ENCODE measurements at places on chromosomes 4 and X.
A peak's percentile ranks its signal among the peaks of the same experiment; 100 is the strongest.

- DNase-seq, result peak; percentile 71
Observed at GRCh38 chr4:52824603-52825459, 37.3 kb upstream of the RASL11B start.

DNA sequence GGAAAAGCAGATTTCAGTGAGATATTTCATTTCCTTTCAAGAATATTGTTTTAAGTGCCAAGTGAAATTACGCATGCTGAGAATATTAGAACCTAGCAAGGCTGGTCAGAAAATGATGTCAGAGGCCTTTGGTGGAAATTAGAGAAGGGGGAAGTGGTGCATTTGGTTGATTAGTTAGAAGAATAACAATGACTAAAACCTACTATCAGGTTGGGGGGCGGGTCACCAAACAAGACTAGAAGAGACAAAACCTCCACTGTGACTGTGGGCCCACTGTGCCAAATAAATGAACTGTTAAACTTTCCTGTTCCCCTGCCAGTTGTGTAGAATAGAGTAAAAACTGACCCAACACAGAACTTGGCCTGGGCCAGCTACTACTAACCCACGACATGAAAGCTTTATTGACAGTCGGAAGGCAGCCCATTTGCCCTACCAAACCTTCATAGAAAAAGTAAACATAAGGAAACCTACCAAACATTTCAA lies 2.9 kb downstream of the RAPGEF2 start:
- DNase-seq, result no peak

DNA sequence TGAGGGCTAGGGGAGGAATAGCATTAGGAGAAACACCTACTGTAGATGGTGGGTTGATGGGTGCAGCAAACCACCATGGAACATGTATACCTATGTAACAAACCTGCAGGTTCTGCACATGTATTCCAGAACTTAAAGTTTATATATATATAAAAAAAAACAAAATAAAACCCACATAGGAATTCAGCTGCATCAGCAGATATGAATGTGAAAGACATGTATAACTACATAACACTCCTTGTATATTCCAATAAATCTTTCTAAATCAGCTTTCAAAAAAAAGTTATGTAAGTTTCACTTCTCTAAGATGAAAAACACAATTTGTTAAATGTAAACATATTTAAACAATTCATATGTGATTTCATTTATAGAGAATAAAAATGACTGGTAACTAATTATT lies 6.0 kb downstream of the GC start:
- no peak for DNase-seq

- no peak for DNase-seq
Observed at GRCh38 chr4:14726441-14726840, 275.8 kb upstream of the CPEB2 start.

Measured in kidney epithelial cell (primary cell).